Stimulated activated CD4-positive, alpha-beta T cell treated with anti-CD3 and anti-CD28 coated beads, Interleukin-4, amount 100 ng/mL, for 48 hours (primary cell): ENCODE measurements at places on chromosomes 12 and 14.

DNA sequence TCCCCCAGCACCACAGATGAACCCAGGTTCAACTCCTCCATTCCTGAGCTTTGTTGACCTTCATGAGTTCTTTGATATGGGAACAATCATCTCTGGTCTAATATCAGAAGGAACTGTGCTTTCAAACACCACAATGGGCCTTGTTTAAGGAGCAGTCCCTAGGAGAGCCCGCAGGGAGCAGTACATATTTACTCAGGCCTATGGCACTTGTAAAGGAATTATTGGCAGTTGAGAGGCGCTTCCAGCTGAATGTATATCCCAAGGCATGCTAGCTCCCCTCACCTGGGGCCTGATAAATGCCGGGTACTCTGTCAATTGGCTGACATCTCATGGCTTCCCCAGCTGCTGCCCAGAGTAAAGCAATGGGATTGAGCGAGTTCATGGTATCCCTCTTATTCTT is 76.2 kb downstream of the ZFP36L1 start:
- no peak for DNase-seq

DNA sequence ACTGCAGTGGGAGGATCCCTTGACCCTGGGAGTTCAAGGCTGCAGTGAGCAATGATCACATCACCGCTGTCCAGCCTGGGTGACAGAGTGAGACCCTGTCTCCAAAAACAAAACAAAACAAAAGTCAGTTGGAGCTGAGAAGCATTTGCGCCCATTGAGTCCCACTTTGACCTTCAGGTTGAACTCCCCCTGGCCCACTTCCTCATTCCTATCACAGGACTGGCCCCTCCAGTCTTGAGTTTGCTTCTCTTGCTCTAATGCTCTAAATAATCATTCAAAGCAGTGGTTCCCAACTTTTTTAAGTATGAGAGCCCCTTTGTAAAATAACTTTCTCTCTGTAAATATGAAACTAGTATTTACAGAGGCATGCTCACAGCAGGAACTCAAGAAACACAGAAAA is 28.0 kb upstream of the GSC start:
- no peak for DNase-seq

DNA sequence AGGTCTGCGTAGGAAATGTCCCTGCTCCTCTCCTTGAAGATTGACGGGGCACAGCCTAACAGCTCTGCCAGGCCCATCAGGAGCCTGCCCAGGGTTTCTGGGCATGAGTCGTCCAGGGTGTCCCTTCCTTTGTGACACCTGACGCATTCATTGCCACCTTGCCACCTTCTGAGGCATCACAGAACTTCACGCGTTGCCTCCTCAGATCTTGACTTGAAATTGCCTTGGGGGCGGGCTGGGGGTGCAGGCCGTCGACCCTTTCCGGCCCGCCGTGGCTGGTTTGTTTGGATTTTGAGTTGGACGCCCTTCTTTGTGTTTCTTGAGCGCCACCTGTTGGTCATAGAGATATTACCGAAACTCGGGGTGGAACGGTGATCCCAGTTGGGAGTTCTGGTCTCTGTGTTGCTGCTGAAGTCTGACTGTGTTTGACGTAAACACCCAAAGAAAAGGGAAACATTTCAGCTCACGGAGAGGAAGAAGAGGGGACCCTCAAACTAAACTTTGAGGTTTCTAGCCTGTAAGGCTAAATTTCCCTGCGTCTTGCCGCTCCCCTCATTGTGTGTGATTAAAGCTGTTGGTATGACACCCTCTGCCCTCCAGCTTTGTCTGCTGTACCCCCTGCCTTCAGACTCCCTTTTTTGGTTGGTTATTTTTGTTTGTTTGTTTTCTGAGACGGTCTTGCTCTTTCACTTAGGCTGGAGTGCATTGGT is 44.6 kb downstream of the MLXIP start:
- peak; percentile 56 for DNase-seq

GRCh38 chr12:84983289-84983688 is 52.8 kb downstream of the TSPAN19 start:
- no peak for DNase-seq

- no peak for DNase-seq
Measured at GRCh38 chr14:52583544-52583943, 30.9 kb downstream of the GPR137C start.

- no peak for DNase-seq
Measured at GRCh38 chr12:105025890-105026289, 39.8 kb downstream of the NOPCHAP1 start.

DNA sequence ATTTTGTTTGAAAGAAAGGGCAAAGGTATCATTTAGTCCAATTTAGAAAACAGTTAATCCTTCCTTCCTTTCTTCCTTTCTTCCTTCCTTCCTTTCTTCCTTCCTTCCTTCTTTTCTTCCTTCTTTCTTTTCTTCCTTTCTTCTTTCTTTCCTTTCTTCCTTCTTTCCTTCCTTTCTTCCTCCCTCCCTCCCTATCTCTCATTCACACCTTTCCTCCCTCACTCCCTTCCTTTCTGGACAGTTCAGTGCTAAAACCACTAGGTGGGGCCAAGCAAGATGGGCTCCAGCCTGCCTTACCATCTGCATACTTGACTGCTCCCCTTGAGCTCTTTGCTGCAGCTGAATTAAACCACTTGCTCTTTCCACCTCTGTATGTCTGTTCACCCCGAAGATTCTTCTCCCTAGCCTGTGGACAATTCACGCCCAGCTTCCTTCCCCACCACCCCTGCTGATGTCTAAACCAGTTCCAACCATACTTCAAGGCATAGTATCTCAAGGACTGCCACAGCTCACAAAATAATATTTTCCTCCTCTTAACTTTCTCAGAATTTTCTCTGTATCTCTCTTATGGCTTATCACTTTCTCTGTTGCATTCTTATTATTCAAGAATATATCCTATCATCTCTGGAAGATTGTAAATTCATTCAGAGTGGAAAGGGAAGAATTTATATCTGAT is 78.0 kb downstream of the DBX2 start:
- DNase-seq: no peak

DNA sequence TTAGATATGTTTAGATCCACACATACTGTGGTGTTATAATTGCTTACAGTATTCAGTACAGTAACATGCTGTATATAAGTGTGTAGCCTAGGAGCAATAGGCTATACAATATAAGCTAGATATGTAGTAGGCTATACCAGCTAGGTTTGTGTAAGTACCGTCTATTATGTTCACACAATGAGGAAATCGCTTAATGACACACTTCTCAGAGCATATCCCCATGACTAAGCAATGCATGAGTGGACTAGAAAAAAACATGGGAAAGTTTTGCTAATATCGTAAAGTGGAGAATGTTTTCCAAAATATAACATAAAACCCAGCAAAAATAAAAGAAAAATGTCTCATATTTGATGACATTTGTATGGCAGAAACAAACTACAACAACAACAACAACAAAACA is 27.3 kb downstream of the AKAP3 start:
- DNase-seq: no peak

DNA sequence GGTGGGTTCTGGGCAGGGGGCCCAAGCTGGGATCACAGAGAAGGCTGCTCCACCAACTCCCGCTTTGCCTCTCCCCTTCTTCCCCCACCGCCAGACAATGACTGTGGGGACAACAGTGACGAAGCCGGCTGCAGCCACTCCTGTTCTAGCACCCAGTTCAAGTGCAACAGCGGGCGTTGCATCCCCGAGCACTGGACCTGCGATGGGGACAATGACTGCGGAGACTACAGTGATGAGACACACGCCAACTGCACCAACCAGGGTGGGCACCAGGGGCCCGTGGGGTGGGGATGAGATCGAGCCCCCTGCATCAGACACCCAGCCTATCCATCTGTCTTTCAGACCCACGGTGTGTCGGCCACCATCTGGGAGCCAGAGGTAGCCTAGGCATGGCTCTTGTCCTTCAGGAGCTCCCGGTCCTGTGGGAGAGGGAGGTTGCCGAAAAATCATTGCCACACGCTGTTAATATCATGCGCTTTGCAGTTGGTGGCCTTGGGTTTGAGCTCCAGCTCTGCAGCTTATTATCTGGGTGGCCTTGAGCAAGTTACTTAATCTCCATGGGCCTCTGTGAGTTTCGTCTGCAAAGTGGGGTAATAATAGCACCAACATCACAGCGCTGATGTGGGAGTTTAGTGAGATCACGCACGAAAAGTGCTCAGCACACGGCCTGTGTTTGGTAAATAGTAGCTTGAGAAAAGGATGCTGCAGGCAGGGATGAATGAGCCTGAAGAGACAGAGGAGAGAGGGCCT is 21.8 kb upstream of the LRP1-AS start:
- DNase-seq: no peak

- DNase-seq: no peak
Measured at GRCh38 chr14:59377991-59378601, 87.1 kb downstream of the GPR135 start.

GRCh38 chr12:131066886-131067490 is 113.3 kb downstream of the ADGRD1 start:
- DNase-seq: no peak

DNA sequence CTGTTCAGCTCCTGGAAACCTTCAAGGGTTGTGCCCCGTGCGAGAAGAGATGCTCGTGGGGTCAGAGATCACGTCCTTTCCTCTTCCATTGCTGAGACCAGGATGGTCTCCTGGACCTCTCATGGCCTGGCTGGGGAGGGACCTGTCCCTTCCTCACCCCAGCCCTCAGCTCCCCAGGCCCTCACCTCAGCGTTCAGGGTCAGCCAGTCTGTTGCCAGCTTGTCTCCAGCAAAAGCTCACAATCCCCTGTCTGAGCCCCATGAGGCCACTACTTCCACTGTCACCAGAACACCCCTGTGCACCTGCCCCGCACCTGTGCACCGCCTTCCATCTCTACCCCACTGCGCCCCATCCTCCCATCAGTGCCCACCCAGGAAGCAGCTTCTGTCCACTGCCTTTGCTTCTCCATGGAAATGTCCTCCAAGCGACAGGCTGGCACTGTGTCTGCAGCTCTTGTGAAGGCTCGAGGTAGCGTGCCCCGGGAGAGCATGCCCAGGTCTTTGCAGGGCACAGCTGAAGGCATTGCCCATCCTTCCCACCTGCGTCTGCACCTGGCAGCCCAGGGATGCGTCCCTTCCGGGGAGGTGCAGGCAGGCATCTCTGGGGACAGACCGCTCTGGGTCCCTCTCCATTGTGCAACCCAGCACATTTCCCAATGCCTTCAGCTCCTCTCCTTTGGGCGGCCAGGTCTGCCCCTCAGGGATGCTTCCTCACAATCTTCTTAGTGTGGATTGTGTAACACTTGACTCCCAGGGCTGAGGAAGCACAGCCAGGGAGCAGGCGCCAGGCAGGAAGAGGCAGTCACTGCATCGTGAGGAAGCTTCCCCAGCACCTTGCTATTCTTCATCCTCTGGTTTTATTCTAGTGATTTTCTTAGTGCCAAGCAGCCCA is 179.6 kb downstream of the ADGRD1 start:
- DNase-seq: no peak

GRCh38 chr12:96409731-96410130 is 9.5 kb upstream of the CDK17 start:
- DNase-seq: no peak

GRCh38 chr14:32785585-32785984 is 153.1 kb upstream of the NPAS3 start:
- no peak for DNase-seq
